ENCODE measurements at places on chromosomes 6 and 20.

DNA sequence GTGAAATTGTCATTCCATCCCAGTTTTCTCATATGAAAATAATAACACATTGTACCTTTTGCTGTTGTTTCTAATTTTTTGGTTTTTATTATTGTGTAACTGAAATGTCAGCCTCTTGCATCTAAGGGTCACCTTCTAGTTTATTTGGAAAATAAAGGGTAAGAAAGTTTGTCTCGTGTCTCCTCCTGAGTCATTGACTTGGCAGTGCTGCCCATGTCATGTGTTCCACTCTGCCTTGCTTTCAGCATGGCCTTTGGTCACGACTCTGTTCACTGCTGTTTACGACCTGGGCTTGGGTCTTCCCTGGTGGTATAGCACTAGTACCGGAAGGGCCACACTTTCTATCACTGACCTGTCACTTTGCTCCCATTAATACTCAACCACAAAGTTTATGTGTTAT, 171.4 kb upstream of the RSPO3 start:
- no peak for DNase-seq

DNA sequence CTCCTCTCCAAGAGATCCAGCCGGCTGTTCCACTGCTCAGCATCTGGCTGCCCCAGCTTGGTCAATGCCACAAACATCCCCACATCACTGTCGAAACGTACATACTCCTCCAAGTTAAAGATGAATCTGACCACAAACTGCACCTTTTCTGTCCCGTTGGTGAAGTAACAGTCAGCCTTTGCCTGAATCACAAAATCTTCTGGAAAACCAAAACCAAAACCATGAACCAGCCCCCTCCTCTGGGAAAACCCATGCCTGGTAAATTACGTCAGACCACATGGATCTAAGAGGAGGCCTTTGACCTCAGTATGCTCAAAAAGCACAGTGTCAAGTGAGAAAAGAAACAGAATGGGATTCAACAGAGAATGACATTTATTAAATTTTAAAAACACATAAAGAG, 1.7 kb downstream of the HLA-DOB start:
- no peak for DNase-seq

- DNase-seq, result no peak
These were observed 8.1 kb upstream of the ATXN1 start for GRCh38 chr6:16769131-16769985.

DNA sequence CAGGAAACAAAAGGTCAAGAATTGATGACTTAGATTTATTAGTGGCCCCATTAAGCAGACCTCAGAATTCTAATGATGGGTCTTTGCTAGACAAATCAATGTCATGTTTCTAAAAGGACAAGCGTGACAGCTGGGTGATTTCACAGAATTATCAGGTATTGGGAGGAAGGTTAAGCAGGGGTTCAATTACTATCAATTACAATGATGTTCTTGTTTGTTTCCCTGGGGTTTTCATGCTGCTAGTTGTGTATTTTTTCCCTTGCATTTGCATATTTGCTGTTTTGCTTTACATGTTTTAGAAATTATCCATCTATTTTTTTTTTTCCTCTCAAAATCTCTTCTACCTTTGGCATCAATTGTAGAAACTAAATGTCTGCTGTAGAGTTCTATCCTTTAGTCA, 27.9 kb downstream of the GNAS start:
- DNase-seq, result no peak

DNA sequence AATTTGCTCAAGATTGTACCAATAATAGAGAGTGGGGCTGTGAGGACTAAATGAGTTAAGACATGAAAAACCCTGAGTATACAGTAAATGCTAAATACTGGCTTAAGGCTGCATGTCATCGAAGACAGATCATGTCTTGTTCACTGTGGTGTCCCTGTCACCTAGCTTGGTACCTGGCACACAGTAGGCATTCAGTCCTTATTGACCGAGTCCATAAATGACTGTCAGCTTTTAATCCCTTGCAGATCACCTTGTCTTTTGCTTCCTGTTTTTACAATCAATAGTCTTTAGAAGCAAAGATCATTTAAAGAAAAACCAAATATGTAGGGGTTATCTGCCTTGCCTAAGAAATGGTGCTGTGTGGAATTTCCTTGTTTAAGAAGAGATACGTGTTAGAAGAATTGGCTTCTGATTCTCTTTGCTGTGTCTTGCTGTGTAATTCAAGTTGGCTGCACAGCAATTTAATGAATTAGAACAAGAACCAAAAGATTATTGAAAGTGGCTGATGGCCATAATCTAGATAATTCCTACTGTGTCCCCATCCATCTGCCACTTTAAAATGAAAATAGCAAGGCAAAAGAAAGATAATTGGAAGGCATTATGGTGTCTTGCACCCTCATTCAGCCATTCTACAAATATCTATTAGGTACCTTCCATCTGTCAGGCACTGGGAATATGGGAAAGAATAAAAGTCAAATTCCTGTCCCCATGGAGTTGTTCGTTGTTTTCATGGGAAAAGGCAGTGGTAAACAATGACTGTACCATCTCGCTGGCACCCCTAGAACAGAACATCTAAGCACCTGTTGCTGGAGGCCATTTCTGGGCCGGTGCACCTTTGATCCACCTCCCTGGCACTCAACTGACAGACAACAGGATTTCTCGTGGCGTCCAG, 12.4 kb upstream of the MAPK13 start:
- no peak for DNase-seq

DNA sequence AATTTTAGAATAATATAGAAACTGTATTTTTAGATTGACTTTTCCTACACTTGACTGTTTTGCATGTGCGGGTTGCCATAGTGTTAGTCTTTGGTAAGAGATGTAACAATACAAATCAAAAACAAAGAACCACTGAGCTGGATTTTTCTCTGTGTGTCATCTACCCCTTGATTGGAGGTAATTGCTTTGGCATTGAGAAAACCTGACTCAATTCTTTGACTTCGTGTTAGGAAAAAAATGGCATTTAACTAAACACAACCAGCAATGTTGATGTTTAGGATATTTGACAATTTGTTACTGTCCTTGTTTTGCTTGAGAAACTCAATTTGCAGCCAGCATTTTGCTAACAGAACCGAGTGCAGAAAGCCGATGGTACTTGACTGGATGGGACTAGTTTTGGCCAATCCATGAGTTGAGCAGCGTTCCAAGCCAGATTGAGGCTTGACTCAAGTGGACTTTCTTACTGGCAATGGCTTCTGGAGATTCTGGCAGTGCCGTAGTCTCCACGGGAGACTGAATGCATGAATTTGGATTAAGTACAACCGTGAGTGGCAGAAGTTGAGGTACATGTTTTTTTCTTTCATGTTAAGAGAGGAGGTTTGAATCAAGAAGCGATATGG, 17.1 kb downstream of the TPBG start:
- no peak for DNase-seq

DNA sequence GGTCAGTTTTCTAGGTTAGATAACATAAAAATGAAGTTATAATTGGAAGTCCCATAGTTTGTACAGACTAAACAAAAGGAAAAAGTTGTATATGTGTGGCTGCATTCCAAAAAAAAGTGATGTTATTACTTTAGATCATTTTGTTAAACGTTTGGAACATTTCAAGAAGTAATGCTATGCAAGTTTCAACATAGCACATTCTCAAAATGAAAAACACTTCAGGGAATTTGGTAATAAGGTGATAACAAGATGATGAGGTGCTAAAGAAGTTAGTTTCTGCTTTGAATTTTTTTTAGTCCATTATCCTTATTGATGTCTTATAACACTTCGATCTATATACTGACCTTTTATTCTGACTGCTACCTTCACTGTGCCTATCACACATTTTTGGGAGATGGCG, 250.7 kb downstream of the PHF3 start:
- DNase-seq, result no peak

DNA sequence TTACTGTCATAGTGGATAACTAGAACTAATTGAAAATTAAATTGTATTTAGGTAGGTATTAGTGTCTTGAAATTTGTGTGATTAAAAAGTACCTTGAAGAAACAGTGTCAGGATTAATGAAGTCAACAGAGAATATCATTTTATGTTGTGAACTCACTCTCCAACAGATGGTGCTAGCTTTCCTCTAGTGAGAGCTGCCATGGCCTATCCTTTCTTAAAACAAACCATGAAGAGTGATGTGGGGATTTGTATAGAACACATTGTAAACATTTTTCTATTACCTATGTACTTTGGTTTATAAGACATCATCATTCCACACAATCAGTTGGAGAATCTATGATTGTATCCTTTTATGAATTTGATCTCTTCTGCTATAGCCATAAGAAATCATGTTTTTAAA, 4.8 kb upstream of the SRSF12 start:
- DNase-seq, result no peak

- no peak for DNase-seq
These were observed 102.9 kb downstream of the ADGRG6 start for GRCh38 chr6:142404751-142405150.

GRCh38 chr20:49775229-49775693, 37.4 kb upstream of the SLC9A8 start:
- DNase-seq, result no peak

DNA sequence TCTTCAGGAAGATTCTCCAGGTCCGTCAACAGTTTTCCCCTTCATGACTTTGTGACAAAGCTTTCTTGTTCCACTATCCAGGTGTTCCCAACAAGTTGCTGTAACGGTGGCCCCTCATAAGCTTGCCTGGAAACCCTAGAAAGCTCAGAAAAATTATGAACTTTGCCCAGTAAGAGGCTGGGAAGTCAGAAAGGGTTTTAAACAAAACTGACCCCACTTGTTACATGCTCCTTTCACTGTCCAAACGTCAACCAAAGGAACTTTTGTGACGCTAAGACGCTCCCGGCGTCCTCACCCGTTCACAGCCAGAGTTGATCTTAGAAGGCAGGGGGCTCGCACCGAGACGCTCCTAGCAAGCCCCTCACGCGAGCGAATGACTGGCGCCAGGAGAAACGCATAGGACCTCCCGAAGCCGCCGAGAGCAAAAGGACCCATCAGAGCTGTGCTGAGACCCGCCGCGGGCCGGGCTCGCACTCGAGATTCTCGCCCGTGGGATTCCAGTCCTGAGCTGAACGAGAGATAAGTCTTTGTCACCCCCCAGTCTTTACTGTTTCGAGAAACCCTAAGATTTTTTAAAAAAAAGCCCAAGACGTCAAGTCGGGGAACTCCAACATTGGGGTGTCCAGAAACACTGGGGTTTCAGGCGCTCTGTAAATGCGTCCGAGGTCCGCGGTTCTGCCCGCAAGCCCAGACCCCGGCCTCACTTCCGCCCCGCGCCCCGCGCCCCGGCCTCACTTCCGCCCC, 544 bp upstream of the ACAT2 start:
- DNase-seq, result no peak

- DNase-seq, result no peak
These were observed 255.6 kb downstream of the PREX1 start for GRCh38 chr20:48571949-48572847.

- no peak for DNase-seq
These were observed 82.5 kb downstream of the PREX1 start for GRCh38 chr20:48745330-48745729.

- no peak for DNase-seq
These were observed 237.3 kb downstream of the BMP2 start for GRCh38 chr20:7004801-7005200.

DNA sequence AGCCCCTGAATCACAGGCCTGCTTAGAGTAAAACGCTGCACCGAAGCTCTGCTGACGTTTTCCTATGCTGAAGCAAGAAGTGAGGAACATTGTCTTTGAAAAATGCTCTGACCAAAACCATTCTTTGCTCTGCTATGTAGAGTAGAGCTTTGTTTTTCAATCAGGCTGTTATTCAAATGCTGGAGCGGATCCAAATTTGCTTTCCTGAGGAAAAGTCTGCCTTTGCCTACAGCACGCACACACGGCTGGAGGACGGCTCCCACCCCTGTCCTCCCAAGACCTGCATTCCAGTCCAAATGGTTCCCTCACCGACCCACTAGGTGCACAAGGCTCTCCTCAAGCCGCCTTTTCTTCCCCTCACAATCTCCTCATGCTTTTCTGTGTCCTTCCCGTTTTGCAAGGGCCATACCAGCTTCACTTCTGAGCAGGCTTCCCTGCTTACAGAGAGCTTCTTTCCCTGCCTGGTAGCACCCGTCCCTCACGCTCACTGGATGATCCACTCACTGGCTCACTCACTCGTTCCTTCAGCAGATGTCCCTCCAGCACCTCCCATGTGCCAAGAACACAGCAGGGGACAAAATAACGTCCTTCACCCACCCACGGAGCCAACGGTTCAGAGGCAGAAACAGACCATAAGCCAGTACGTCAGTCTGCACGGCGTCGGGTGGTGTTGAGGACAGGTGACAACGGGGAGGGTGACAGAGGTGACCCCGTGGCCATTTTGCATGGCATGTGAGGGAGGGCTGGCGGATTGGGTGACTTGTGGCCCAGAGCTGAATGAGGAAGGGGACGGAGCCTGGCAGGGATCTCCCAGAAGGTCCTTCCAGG, 137.9 kb upstream of the NEDD9 start:
- DNase-seq, result no peak

- no peak for DNase-seq
These were observed 383.2 kb downstream of the SAMD5 start for GRCh38 chr6:147891671-147892070.

DNA sequence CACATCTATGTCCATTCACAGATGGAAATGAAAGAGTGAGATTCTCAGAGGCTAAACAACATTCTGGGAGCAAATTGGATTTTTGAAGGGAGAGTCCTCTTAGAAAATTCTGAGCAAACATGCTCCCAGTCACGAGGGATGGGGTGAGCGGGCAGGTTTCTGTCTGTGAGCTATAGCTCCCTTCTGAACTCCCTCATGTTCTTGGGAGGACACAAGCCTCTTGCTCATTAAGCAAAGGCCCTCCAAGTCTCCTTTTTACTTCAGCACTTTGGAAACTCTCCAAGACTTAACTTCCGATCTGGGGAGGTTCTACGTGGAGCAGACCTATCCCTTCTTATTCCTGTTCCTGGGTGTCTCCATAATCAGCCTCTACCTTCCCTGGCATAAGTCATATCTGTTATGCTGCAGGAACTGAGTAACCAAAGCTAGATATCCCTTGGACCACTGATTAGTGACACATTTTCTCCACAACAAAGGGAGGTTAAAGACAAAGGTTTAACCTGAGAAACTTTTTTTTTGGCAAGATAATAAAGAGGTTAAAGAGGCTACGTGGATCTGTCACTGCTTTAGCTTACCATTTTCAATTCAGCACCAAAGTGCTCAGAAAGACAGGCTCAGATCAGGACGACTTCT, 33.0 kb upstream of the SMIM29 start:
- no peak for DNase-seq

DNA sequence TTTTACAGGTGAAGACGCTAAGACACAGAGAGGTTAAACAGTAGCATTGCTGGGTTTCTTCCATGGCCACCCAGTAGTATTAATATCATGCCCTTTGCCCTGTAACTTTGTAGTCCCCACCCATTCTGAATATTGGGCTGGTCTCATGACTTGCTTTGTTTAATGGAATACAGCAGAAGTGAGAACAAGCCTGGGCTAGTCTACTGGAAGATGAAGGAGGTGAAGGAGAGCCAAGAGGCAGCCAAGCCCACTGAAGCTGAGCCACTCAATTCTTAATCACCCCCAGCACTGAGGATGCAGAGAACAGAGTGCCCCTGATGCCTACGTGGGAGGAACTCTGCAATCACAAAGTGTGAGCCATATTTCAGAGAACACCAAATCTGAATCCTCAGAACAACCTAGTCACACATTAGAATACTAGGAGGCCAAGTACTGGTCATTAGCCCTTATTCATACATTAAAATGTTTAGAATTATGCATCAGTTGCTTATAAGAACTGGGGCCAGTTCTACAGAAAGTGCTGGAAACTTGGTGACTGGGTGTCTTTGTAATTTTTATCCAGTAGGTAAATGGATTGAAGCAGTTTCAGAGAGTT, 270.1 kb upstream of the PRND start:
- no peak for DNase-seq
